ENCODE measurements at places on chromosomes 3 and 15.

- DNase-seq, result no peak
Measured at GRCh38 chr3:172580680-172581401, 57.6 kb upstream of the TNFSF10 start.

GRCh38 chr3:159914426-159914825 is 74.2 kb upstream of the IL12A start:
- DNase-seq, result no peak

- no peak for DNase-seq
Measured at GRCh38 chr3:176193032-176193730, 1004.1 kb downstream of the TBL1XR1 start.

DNA sequence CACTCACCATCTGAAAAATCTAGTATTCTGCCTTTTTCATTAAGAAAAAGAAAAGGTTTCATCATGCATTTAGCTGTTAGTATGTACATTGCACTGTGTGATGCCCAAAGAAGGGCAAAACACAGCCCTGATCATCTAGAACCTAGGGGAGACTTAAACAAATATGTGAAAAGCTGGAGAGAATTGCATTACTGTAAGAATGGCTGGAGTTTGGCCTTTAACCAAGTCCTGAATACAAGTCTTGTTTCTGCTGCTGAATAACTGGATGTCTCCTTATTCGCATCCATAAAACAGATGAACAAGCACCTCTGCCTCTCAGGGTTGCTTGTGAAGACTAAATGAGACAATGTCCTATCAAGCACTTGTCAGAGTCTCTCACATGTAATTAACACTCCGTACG is 233.4 kb upstream of the LRTM1 start:
- DNase-seq, result no peak

DNA sequence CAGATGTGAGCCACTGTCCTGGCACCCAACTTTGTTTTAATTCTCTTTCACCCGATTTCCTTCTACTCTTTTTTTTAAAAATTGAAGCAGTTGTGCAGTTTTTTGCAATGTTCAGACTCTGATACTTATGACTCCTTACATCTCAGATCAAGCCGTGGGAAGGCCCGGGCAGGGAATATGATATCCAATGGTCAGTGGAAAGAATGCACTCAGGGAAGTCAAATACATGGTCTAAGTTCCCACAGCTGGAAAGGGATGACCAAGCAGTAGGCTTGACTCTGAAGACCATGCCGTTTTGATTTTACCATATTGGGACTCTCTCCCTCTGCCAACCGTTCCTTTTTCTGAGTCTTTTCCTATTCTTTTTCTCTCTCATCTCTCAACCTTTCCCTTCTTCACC is 157.2 kb downstream of the RPLP1 start:
- DNase-seq, result no peak

DNA sequence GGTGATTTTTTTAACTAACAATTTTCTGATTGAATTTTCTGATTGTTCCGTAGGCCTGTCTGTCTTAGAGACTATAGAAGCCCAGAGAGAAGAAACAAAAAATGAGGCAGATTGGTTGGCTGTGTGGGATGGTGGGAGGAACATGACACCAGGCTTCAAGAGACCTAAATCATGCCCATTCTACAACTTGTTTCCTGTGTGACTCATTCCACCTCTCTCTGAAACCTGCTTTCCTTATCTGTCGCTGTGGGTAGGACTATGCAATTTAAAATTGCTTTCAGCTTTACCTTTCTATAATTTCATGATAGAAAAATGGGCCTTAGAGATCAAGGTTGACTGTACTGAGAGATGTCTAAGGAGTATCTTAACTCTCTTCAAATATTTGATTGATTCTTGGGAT is 44.5 kb downstream of the OXNAD1 start:
- no peak for DNase-seq

DNA sequence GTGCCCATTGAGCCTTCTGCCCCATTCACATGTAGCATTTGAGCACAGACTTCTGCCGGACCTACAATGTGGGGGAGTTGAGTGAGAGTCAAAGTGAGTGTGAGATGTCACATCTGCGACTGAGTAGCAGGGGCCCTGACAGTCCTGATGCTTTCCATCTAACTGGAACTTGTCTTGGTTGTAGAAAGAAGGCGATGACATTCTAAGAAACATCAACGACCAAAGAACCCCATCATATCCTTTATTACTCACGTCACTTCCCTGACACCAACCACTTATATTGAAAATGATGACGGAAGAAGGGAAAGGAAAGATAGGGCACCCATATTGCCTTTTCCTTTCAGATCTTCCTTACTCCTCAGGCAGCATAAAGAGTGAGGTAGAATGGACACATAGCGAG is 30.5 kb downstream of the SMAD3 start:
- DNase-seq, result no peak

Measured in T47D (cell line).